ENCODE measurements at places on chromosomes 7 and 10.

DNA sequence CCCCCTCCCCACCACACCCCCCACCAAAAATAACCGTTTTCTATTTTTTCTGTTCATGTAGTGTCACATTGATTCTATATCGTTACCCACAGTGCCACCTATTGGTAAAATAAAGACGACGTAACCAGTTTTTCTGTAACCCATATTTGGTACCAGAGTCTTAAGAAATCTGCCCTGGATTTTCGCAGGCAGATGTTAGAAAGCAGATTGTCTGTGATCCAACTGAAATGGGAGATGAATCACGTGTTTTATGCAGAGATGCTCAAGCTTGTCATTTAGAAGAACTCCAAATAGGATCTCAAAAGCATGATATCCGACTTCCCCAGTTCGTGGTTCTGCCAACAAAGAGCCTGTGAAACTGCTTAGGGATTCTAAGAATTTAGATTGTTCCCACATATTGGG lies 261.1 kb upstream of the CSTF2T start:
- DNase-seq = no peak

- no peak for DNase-seq
These were observed 137.3 kb downstream of the TCF7L2 start for GRCh38 chr10:113087165-113088029.

DNA sequence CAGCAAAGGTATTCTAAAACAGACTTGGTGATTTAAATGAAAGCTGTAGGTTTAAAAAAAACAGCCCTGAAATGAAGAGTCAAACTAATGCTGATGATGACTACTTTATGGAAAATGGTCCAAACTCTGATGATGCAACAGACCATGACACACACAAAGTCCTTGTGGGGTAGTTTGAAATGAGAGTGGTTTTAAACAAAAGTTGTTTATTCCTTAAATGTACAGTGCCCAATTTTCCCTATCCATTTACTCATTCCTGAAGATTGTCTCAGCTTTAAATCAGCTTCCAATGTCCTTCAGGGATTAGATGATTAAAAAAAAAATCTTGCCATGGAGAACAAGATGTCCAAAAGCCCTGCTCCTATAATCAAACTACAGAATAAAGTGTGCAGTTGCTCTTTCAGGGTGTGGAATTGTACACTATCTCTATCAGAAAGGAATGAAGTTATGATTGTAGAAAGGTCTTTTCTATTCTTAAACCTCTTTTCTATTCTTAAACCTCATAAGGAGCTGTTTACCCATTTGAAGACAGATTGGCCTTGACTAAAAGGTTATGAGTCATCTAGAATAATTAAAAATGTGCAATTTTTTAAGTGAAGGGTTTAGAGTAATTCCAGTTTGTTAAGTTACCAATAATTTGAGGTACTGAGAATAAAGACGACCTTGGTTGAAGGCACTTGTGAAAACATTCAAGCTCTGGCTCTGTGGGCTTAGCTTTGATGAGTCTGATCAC lies 70.2 kb upstream of the ITGA8 start:
- no peak for DNase-seq

DNA sequence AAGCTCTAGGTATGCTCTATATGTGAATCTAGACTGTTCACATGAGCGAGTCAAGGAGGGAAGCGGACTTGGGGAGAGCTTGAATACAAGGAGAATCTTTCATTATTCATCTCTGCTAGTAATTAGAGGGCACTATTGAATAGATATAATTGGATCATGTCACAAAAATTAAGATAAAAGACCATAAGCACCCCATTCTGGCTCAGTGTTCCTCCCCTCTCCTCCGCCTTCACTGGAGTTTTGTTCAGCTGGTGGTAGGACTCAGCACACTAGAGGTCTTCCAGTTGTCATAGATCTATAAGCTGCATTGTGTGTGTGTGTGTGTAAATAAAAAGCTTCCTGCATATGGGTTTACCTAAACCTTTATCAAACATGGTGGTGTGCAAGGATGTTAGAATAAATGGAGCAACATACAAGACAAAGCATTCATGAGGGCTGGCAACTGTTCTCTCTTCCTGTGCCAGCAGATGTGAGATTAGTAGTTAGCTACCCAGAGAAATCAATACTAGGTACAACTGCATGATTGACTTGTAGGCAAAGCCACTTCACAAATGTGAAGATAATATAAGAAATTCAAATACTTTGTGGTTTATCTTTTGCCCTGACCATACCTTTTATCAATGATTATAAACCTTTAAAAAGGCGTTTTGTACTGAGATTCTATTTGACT lies 142.6 kb downstream of the CREB5 start:
- DNase-seq = no peak

GRCh38 chr7:36191292-36191920 lies 38.4 kb downstream of the EEPD1 start:
- DNase-seq = no peak

DNA sequence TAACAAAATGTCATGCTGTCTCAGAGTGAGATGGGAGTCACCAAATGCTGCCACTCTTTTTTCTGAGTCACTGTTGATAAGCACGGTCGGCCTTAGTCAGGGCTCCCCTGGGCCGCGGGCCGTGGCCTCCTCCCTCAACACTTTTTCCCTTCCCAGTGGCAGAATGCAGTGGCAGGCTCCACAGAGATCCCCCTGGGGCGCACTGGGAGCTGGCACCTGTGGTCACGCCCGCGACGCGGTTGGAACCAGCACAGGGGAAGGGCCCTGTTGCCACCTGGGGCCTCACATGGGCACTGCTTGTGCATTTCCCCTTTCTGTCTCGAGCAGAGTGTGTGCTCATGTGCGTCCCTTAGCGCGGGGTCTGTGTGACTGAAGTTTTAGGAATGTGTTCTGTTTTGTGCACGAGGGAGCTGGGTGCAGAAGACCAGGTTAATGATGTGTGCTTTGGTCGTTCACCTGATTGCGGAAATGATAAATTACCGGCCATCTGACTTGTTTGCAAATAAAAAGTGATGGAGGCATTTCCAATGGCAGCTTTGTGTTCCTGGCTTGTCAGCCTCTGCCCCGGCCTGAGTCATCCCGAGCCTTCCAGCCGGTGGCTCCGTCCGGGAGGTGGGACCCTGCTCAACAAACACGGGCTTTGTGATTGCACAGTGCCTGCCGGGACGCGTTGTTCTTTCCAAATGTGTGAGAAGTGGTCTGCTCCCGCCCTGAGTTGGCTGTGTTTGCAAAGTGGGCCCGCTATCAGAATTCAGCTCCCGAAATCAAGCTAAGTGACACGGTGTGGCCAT lies 100.7 kb downstream of the NKX6-2 start:
- DNase-seq = no peak

DNA sequence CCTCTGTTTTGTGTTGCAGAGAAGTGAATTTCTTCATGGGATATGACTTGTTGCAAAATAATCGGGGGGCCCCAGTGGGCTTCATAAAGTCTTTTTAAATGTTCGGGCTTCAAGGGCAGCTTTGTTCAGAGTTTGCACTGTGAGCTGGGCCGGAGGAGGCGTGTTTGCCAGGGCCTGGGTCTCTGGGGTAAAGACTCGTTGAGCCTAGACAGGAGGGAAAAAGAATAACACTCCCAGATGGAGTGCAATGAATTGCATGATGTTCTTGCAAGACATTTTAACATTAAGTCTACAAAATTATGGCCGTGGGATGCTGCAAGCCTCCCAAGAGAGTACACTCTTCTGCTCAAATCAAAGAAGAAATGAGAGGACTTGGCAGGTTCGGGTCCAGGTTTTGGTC lies 23.6 kb downstream of the BMPER start:
- no peak for DNase-seq

DNA sequence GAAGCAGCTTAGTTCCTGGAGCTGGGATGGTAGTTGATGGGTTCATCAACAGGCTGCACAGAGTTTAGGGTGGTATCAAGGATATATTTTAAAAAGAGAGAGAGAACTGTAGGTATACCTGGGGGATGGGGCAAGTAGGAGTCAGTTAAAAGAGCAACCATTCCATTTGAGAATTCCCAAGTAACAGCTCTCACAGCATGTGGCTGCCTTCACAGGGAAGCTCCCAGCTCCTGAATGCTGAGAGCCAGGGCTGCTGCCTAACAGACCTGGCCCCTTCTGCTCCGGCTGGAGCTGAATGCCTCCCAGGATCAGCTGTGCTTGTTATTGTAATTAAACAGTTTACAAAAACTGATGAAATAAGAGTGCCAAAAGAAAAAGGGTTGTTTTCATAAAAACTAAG lies 58.8 kb upstream of the GPR26 start:
- DNase-seq = no peak

GRCh38 chr7:55415173-55415778 lies 50.1 kb downstream of the LANCL2 start:
- DNase-seq = peak; percentile 89

DNA sequence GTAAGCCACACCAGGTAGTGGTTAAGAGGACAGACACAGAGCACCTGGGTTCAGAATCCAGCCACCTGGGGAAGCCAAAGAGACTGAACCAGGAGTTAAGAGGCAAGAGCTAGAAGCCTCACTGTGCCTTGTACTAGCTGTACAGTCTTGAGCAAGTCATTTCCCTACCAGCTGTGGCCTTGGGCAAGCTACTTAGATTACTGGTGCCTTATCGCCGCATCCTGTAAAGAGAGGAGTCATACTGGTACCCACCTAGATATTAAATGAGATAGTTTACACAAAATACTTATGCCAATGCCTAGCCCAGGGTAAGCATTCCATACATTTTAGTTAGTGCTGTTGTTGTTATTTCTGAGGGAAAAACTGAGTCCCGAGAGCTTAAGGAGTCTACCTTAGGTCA lies 47.7 kb downstream of the HABP2 start:
- DNase-seq = no peak

- DNase-seq = no peak
These were observed 41.6 kb downstream of the SLC16A9 start for GRCh38 chr10:59668096-59668495.

- DNase-seq = no peak
These were observed 15.8 kb downstream of the TSPAN12 start for GRCh38 chr7:120842121-120842621.

DNA sequence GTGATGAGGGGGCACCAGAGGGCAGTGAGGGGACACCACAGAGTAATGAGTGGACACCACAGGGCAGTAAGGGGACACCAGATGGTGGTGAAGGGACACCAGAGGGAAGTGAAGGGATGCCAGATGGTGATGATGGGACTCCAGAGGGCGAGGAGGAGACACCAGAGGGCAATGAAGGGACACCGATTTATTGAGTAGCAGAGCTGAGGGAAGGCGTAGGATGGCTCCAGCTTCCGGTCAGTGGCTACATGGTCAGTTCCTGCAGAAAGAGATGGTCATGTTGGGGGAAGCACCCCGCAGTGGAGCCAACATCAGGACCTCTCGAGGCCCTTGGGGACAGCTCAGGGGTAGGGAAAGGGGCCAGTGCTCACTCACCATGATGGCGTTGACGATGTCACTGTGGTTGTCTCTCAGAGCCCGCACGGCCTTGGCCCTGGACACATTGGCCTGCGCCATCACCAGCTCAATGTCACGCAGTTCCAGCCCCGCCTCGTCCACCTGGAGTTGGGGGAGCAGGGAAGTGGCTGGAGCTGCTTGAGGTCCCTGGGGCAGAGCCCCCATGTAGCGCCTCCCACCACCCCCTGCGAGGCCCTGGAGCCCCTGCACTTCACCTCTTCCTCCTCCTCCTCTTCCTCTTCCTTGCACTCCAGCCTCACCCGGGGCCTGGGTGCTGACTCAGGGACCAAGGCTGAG lies 8.4 kb downstream of the NACAD start:
- no peak for DNase-seq

DNA sequence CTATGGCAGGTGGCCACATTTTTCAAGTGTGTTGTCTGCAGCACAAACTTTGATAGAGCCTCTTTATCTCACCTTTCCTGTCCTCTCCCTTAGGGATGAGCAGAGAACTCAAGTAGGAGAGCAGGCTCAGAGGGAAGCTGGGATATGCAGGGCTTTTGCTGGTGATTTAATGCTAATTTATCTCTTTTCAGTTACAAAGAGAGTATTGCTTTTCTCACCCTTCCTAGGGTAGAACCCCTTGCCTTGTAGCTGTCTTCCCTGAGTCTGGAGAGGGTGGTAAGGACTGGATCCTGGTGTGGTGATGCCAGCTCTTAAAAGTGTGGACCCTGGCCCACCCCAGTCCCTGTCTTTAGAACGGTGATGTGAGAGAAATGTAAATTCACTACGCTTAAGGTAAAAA lies 1061.4 kb downstream of the TYW1 start:
- DNase-seq = no peak

- DNase-seq = no peak
These were observed 61.6 kb downstream of the COBL start for GRCh38 chr7:51255036-51255435.

DNA sequence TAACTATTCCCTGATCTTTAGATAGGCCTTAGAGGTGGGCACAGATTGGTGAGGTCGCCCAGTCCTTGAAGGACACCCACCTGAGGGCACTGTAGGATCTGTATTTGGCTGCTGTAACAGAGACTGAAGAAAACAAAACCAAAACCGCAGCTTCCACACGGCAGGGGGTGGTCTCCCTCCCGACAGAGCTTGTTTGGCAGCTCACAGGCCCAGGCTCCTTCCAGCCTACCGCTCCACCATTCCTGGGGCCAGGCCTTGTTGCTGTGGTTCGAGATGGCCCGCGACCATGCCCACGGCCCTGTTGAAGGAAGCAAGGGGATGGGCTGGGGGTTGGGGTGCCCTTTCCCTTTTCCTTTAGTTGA lies 30.4 kb downstream of the ZNF783 start:
- DNase-seq = no peak

DNA sequence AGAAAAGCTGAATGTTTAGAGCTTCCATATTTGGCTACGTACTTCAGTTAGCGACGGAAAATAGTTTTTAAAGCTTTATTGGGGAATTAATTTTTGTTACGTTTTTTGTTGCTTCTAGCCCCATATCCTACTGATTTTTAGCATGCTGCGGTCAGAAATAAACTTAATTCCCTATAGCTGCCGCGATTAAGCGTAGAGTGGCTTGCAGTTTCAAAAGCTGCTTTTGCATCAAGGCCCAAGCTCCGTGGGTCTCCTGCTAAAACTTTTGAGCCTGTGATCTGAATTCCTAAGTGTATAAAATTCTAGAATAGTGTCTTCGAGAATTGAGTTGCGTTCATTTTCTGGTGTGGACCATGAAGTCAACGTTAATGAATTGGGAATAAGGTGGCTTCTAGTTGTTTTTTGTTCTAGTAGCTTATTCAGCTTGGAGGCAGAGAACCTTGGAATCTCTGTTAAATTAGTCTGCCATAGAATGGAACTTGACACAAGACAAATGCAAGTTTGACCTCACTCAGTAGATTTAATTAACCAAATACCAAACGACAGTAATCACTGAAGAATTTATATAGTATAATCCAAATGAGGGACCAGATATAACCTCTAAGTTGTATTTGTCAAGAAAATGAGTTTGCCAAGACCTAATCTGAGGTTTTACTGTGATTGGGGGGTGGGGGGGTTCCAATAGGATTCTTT lies 977 bp downstream of the CALU start:
- DNase-seq = no peak

- DNase-seq = no peak
These were observed 148.7 kb downstream of the MYOF start for GRCh38 chr10:93333278-93333978.

GRCh38 chr7:2128601-2129322 lies 104.0 kb downstream of the MAD1L1 start:
- DNase-seq = no peak

DNA sequence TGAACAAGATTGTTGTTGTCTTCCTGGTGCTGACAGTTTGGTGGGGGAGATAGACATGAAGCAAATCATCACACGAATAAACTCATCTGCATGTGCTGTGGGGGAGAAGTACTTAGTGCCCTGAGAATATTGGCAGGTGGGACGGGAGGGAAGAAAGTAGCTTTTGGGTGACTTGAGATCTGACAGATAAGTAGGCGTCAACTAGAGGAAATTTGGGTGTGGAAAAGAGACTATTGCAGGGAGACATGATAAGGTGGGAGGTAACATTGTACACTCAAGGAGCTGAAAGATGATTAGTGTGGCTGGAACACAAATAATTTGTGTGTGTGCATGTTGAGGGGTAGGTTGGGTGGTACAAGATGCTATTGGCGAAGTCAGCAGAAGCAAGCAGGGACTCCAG lies 30.1 kb downstream of the CNNM2 start:
- no peak for DNase-seq

Data from stimulated activated CD4-positive, alpha-beta T cell treated with anti-CD3 and anti-CD28 coated beads, Interleukin-2, amount 100 ng/mL, for 48 hours (primary cell).